PC-3 (cell line): ENCODE measurements at places on chromosomes 6 and 20.

GRCh38 chr20:56362833-56363413 is 4.1 kb downstream of the FAM210B start:
- DNase-seq, result no peak

DNA sequence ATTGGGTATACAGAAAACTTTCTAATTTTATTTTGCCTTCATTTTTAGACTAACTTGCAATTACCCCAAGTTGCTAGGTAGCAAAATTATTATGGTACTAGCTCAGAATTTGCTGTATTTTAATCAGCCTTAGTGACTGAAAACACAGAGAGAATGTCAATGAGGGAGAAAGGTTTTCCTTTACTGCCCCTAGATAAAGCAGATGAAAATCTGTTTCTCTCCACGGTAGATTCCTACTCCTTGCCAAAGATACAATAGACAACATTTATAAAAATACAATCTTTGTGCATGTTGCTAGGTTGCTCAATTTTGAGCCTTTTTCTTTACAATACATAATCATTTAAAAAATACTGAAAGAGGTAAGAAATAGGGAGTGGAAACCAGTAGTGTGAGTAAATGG is 222.2 kb downstream of the BCKDHB start:
- no peak for DNase-seq

GRCh38 chr6:166584853-166585429 is 1.5 kb downstream of the RAMACL start:
- DNase-seq, result no peak

DNA sequence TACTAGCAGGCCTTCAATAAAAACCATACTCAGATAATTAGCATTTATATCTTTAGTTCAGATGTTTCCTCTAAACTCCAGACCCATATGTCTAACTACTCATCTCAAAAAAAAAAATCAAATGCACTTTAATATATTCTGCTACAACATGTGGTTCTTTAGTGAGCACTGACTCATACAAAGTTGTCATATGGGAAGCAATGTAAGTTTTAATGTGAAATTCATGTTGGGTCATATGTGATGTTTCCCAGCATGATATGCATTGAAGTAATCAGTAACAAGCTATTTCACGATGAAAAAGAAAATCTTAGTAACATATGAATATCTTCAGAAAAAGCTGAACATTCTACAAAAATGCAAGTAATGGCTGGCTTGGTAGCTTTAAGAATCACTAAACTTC is 859.7 kb upstream of the ADGRB3 start:
- no peak for DNase-seq

DNA sequence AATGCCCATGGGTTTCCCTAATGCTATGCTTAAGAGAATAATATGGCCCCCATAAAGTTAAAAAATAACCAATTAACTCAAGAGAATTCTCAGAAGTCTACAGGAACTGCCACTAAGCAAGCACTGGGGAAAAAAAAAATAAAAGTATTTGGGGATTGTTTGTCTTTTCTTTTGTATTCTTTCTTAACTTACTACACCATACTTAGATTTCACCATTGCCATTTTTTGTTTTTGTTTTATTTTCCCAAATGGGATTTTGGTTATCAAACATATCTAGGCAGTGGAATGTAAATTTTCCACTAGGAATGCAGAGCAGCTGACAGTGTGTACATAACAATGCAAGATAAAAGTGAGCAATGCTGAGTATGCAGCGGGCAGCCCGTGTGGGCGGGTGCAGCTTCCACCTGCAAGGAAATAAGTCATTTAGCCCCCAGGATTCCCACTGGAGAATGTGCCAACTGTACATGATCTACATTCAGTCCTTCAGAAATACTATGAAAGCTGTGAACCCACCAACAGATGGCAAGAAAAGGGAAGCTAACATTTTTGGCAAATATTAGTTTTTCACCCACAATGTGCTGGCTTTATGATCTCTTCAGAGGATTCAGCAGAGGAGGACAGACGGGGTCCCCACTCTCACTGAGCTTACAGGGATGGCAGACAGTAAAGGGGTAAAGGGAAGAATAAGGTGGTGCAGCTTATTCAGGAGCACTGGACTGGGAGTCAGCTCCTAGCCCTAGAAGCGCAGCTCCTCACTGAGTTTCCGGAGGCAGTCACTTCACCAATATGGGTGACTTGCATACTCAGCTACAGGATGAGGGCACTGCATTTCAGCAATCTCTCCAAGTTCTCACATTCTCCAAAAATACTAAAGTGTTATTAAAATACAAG is 44.4 kb downstream of the DCDC2 start:
- DNase-seq, result peak; percentile 89

- DNase-seq, result peak; percentile 57
These were observed 55.0 kb downstream of the CDKAL1 start for GRCh38 chr6:20589266-20589665.

GRCh38 chr6:44680202-44680720 is 292.8 kb downstream of the CDC5L start:
- DNase-seq, result no peak

GRCh38 chr6:134303891-134304290 is 14.0 kb downstream of the SGK1 start:
- no peak for DNase-seq

- no peak for DNase-seq
These were observed 22.5 kb upstream of the RIPK1 start for GRCh38 chr6:3045777-3046176.

- DNase-seq, result peak; percentile 31
These were observed 391 bp downstream of the ADGRF1 start for GRCh38 chr6:47041741-47042140.

GRCh38 chr20:10297684-10298240 is 79.1 kb downstream of the SNAP25 start:
- no peak for DNase-seq
